ENCODE measurements at places on chromosomes 2 and 18.

DNA sequence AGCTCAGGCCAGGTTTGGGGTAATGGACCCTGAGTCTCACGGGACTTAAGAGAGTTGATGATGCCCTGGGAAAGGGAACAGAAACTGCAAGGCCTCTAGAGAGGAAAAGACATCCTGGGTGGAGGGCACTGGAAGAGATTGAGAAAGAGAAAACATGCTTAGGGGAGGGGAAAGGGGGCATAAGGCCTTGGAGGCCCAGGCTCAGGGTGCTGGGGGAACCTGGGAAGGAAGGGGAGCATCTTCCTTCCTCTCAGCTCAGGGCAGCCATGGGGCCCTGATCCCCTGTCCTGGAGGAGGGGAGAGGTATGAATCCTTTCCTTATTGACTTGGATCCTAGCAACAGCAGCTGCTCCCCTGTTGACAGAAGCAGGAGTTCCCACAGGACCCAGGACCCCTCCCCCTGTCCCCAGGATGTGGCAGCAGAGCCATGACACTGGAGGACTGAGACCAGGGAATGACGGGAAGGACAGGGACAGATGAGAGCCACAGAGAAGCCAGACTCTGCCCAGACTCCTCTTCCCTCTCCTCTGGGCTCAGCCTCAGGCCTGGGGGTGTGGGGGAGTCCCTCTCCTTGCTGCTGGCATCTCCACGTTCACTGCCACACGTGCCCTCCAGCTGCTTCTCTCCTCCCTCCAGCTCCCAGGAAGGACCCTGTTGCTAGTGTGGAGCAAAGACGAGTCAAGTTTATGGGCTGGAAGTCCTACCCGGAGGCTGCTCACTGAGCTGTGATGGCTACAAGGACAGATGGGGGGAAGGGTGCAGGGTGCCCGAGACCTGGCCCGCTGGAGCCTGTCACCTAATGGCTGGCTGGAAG, 815 bp downstream of the GPBAR1 start:
- DNase-seq: no peak

DNA sequence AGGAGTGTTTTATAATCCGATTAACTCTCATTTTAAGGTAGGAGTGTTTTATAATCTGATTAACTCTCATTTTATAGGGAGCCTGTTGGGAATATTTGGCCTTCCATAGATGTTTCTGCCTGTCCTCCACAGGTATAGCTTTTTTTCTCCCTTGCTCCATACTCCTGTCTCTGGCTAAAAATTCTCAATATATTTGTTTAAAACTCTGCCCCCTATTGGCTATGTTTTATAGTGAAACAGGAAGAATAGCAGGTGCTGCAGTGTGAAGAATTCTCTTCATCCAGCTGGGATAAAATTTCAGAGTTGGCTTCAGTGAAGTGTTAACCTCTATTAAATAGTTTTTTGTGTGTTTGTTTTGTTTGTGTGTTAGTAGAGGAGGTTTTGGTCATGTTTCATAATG, 1046.0 kb upstream of the TMEFF2 start:
- DNase-seq: no peak

GRCh38 chr2:69559442-69560146, 83.9 kb downstream of the AAK1 start:
- no peak for DNase-seq

DNA sequence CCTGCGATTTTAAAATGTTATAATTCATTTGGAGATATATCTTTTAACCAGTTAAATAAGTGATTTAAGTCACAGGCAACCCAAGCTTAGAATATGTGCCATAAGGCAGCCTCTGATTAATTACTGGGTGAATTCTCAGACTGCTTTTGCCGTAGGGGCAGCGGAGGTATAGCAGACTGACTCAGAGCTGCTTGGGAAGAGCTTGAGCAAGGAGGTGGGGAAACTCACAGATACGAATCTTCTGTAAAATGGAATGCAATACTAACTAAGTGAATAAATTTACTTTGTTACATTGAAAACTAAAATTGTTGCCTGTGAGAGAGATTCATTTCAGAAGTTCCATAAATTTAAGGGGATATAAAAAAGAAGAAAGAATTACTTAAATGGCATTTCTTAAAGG, 115.4 kb downstream of the KYNU start:
- DNase-seq: no peak

DNA sequence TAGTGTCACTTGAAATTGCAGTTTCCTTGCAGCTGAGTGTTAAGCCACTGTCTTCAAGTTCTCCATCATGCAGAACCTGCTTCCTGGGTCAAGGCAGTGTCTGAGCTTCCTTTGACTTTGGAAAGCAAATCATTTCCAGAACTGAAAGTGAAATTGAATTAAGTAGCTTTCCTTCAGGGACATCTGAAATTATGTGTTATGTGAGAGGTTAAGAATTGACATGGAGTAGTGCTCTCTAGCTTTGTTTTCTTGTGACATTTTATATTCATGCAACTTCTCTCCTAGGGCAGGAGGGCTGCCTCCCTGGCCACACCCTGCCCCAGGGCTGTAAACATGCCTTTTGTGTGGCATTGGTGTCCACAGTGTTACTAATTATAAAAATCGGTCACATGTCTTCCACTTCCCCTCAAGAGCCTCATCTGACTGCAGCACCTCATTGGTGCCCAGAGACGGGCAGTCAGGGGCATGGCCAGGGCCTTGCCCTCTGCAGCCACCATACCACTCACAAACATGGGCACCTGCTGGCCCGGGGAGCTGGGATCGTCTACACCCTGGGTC, 14.4 kb downstream of the RAB12 start:
- DNase-seq: no peak

- DNase-seq: no peak
Observed at GRCh38 chr2:187390891-187391290, 57.2 kb downstream of the CALCRL start.

- no peak for DNase-seq
Observed at GRCh38 chr2:15555760-15556193, 5.4 kb downstream of the NBAS start.

DNA sequence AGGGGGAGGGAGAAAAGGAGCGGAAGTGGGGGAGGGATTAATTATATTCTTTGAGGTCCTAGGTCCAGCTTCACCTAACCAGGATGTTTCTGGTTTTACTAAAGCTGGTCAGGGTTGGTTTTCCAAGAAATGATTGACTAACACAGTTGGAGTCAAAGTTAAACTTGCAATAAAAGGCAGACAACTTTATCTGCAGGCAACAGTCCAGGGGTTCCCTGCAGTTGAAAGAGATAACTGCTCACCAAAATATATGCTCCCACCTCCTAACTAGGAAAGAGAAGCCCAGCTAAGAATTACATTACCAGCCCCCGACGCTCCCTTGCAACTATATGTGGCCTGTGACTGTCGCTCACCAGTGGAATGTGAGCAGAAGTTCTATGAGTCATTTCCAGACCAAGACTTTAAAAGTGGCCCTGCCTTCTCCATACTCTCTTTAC, 140.0 kb upstream of the PKDCC start:
- DNase-seq: no peak

DNA sequence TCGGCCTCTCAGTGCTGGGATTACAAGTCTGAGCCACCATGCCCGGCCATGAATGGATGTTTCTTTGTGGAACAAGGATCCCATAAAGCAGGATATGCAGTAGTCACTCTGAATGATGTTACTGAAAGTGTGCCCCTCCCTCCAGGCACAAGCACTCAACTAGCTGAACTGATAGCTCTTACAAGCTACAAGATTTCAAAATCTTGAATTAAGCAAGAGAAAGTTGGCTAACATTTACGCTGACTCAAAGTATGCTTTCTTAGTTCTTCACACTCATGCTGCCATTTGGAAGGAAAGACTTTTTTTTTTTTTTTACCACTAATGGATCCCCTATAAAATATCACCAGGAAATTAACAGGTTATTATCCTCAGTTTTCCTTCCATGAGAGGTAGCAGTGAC, 549.0 kb upstream of the PKDCC start:
- no peak for DNase-seq

DNA sequence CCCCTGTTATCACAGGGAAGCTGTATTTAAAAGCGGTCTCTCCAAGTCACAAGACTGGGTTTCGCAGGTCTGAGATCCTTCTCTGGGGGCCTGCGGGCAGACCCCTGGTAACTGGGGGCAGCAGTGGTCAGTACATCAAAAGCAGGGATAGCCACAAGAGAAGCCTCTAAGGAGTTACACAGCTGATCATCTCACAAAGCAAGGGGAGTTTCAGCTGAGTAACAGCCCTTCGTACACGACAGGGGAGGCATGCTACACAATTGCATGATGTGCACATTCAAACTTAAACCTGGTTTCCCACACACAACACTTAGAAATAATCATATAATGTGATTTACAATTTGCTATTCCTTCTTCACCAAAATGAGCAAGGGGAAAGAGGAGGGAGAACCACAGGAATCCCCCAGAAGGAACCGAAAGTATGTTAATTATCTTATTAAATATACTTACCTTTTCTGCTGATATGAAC, 87.5 kb downstream of the TMEM131 start:
- no peak for DNase-seq

Measured in posterior cingulate gyrus (tissue), 11 donors.